Right atrium auricular region (tissue), 2 donors: ENCODE measurements at places on chromosomes 3 and 15.
A peak's percentile ranks its signal among the peaks of the same experiment; 100 is the strongest.

DNA sequence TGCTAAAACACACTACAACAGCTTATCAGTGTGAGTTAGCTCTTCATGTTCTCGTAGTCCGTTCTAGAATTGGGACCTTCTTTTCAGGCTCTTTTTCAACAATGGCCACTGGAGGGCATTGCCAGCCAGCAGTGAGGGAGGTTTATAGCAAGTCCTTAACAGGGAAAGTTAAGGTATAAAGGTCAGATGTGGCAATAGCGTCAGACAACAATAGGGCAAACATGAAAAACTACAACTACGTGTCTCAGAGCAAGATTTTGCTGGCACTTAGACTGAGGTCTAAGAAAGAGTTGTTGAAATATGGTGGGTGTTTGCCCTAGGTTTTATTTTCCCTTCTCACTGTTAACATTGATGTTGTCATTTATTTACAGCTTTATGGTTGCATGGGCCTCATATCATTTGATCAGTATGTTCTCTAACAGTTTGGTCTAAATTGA is 161.4 kb downstream of the GMNC start:
- no peak for DNase-seq
- H3K4me3 ChIP-seq = no peak overlapping the region
- H3K36me3 ChIP-seq = no peaks in the 10 kb centered on the region
- no peaks in the 10 kb centered on the region for H3K4me1 ChIP-seq

- H3K36me3 ChIP-seq = no peaks in the 10 kb centered on the region
- DNase-seq = no peak
- no peaks in the 10 kb centered on the region for H3K27me3 ChIP-seq
- H3K4me3 ChIP-seq = no peak overlapping the region
Observed at GRCh38 chr3:161576714-161577510, 80.3 kb downstream of the OTOL1 start.

- no peak overlapping the region for H3K4me3 ChIP-seq
- no peaks in the 10 kb centered on the region for H3K4me1 ChIP-seq
Observed at GRCh38 chr15:40336744-40337122, 4.0 kb downstream of the CCDC9B start.

- DNase-seq = no peak
- H3K27ac ChIP-seq = no peak overlapping the region
- H3K4me1 ChIP-seq = no peaks in the 10 kb centered on the region
- H3K27me3 ChIP-seq = no peaks in the 10 kb centered on the region
- no peaks in the 10 kb centered on the region for H3K36me3 ChIP-seq
Observed at GRCh38 chr15:57114070-57114469, 195.6 kb downstream of the TCF12 start.

GRCh38 chr15:71508081-71508682 is 302.2 kb upstream of the NR2E3 start:
- H3K4me3 ChIP-seq = no peak overlapping the region
- no peak for DNase-seq
- peaks cover 14% of the 10 kb centered on the region for H3K4me1 ChIP-seq
- H3K36me3 ChIP-seq = no peaks in the 10 kb centered on the region

DNA sequence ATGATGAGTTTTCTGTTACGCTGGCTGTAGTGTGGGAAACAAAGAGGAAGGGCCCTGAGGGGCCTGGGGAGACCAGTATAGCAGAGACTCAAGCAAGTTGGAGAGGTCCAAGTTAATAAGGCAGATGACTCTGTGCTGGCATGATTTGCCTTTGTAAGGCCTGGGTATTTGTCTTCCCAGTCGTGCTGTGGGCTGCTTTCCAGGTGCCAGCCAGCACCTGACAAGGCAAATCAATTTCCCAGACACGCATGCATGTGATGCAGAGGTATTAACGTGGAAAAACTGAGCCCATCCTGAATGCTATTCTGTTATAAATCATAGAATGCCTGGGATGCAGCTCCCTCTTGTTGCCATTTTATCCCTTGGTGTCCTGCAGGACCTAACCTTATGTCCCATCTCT is 175.6 kb downstream of the MFSD1 start:
- no peak overlapping the region for H3K4me3 ChIP-seq
- no peaks in the 10 kb centered on the region for H3K4me1 ChIP-seq
- DNase-seq = no peak
- H3K27ac ChIP-seq = no peak overlapping the region

DNA sequence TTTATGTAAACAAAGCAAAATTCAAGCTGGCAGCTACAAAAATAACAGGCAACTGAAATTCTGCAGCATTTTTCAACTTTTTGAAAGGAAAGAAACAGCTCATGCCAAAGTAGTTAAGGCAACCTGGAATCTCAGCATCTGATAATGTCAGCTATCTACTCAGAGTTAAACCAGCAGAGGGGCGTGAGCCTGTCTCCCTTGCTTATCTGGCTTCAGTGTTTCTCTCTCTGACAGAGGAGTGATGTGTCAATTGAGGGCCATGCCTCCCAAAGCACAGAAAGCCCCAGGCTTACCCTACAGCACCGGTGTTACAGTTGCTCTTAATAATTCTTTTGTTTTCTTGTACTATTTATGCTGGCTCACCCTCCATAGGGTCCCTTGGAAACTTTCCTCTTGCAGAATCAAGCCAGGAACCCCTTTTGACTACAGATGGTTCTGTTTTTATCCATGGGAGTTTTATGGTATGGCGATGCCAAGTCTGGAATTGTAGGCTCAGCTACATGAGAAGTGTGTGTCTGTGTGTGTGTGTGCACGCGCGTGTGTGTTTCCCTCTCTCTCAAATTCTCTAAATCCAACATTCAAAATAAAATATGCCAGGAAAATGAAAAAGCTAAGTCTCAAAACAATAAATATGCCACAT is 7.3 kb downstream of the TMEM212 start:
- no peak for DNase-seq
- H3K27ac ChIP-seq = no peak overlapping the region
- H3K4me3 ChIP-seq = no peak overlapping the region
- H3K4me1 ChIP-seq = no peaks in the 10 kb centered on the region
- H3K27me3 ChIP-seq = no peaks in the 10 kb centered on the region
- no peaks in the 10 kb centered on the region for H3K36me3 ChIP-seq

GRCh38 chr15:67879440-67880129 is 39.7 kb upstream of the RNU6-1 start:
- H3K27me3 ChIP-seq = no peaks in the 10 kb centered on the region
- no peak overlapping the region for H3K27ac ChIP-seq
- no peak overlapping the region for H3K4me3 ChIP-seq
- DNase-seq = peak; percentile 50
- peaks cover 14% of the 10 kb centered on the region for H3K4me1 ChIP-seq
- H3K36me3 ChIP-seq = no peaks in the 10 kb centered on the region
